MM.1S (cell line): ENCODE measurements at places on chromosomes 7 and 10.

DNA sequence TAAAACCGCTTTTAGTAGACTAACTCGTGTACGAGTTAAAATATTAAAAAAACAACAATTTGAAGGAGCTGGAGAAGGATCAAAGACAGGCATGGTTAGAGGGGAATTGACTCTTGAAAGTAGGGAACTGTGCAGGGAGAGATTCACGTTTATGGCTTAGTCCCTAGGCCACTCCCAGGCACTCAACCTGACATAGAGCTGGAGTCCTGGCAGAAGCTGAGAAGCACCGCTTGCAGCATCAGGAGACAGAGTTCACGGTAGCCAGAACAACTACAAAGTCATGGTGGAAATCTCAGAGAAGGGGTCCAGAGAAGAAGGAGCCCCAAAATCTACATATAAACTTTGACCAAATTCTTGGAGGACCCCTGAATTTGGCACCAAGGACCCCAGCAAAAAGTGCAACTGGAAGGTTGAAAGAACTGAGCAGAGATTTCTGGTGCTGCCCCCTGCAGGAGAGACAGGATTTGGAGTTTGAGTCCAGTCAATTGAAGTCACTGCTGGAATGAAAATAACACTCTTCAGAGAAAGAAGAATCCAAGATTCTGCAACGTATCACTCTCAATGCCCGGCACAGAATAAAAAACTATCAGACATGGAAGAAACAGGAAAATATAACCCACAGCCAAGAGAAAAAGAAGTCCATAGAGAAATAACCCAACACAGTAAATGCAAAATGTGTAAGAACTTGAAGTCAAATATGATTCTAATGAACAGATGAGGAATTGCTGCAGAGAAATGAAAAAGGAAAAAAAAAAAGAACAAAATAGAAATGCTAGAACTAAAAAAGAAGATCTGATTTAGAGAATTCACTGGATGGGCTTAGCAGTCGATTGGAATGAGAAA, 493.3 kb upstream of the PODXL start:
- DNase-seq: peak; percentile 34

DNA sequence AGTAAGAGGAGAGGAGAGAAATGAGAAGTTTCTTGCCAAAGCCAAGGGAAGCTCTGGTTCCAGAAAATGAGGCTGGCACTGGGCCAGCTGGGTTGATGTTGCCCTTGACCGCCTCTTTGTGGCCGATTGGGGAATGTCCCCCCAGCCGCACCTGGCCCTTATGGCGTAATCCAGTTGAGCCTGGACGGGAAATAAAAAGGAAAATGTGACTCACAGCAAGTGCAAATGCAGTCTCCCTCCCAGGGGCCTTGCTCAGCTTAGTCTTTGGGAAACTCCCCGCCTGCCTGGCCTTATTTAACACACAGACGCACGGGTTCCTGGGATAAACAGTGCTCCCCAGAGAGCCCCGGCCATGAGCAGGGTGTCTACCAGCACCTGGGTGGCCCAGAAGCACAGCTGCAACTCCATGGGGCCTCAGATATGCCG, 174.8 kb downstream of the KIAA1217 start:
- peak; percentile 94 for DNase-seq

DNA sequence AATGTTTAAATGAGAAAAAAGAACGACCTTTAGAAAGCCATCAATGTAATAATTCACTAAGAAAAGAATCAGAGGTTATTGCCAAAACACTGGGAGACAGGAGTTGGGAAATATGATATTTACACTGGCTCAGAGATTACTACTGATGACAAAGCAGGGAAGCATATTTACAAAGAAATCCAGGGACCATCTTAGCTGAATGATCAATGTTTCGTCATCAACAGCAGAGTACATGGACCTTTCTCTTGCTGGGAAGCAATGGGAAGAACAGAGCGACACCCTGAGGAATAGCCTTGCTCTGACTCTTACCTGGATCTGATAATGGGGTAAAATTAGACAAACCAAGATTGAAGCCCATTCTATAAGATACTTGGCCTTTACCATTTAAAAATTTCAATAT, 1293.5 kb downstream of the XPNPEP1 start:
- no peak for DNase-seq

GRCh38 chr10:110410329-110411046, 87.2 kb upstream of the DUSP5 start:
- no peak for DNase-seq

DNA sequence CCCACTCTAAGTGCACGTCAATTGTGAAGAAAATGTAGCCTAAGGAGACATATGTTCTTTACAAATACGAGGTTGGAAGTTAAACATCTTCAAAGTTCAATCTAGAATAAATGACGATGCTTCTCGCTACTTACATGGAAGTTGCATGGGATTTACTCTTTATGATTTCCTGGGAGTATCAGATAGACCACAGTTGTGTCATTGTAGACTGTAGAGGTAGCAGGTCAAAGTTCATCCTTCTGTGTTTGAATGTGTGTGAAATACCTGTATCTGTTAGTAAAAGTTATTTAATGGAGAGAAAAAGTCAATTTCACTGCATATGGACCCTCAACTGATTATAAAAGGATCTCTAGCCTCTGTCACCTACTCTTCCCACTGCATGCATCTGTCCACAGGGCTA, 112.6 kb downstream of the C1GALT1 start:
- DNase-seq: no peak

DNA sequence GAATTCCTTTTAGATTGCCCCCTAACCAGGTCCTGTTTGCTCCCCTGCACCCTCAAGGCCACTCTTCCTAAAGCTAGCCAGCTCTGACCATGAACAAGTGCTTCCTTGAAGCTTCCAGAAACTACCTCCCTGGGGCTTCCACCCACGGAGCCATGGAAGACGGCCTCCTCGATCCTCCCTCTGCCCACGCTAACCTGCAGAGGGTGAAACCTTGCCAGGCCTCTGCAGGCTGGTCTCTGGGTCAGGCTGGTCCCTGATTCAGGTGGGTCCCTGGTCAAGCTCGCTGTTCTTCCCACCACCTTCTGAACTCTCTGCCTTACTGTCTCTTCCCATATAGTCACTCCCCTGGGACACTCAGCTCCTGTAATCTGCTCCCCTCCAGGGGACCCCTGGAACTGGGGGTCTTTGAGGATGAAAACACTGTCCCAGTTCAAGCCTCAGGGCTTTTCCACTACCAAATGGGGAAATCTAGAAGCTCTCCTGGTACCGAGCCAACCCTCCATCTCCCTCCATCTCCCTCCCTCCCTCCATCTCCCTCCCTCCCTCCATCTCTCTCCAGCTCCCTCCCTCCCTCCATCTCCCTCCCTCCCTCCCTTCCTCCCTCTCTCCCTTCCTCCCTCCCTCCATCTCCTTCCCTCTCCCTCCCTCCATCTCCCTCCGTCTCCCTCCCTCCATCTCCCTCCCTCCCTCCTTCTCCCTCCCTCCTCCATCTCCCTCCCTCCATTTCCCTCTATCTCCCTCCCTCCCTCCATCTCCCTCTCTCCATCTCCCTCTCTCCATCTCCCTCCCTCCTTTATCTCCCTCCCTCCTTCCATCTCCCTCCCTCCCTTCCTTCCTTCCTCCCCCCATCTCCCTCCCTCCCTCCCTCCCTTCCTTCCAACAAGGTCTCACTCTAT, 2.9 kb downstream of the MLXIPL start:
- no peak for DNase-seq

- no peak for DNase-seq
Observed at GRCh38 chr7:82032901-82033300, 263.1 kb upstream of the HGF start.

DNA sequence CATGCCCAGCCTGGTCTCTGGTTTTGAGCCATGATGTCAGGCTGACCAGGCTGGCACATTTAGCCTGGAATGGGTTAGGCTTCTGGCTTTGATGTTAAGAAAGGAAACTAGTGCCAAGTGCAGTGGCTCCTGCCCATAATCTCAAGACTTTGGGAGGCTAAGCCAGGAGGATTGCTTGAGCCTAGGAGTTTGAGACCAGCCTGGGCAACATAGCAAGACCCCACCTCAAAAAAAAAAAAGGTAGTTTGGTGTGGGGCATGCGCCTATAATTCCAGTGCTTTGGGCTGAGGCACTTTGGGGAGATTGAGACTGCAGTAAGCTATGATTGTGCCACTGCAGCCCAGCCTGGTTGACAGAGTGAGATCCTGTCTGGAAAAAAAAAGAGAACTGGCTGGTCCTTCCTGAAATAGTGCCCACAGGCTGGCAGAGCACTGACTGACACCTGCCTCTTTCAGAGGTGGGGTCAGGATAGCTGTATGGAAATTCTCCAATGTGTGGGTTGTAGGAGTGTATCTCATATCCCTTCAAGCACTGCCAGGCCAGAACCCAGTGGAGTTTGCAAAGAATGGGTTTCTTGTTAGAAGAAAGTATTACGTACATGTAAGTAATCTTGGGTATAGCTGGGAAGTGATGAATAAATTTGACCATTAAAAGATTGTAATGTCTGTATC, 61.3 kb downstream of the KAT6B start:
- DNase-seq: no peak

GRCh38 chr7:136228171-136228570, 251.0 kb upstream of the MTPN start:
- DNase-seq: no peak

- no peak for DNase-seq
Observed at GRCh38 chr10:21260066-21260465, 265.4 kb downstream of the SKIDA1 start.

DNA sequence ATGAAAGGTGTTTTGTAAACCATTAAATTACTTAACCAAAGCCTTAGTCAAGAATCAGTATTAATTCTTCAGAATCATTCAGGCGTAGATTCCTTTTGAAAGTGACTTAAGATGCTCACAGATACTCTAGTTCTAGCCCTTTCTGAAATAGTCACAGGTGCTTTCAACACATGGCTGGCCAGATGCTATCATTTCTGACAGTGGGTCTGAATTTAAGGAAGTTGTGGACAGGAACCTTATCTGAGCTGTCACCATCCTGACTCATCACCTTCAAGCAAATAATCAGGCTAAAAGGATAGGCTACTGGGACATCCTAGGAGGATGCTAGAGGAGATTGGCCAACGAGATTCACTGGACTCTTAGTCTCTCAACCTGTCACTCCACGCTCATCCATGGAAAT, 501.5 kb downstream of the LRMDA start:
- no peak for DNase-seq

- DNase-seq: no peak
Observed at GRCh38 chr7:151553356-151553755, 33.7 kb upstream of the RHEB start.

DNA sequence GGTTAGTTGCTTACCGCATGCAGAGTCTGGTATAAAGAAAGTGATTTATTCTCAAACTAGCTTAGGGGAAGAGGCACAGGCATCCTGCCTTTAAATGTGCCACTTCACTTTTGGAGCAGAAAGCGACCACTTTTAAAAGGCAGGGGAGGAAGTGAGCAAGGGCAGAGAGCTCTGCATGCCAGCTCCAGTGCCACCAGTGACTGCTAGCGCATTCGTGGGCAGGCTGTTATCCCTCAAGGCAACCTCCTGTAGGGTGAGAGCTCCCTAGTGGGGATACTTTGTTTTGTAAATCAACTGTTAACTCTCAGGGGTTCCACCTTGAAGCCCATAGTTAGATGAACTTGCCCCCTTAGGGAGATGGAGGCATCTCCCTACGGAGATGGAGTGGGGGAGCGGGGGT, 29.4 kb upstream of the GRB10 start:
- DNase-seq: no peak

DNA sequence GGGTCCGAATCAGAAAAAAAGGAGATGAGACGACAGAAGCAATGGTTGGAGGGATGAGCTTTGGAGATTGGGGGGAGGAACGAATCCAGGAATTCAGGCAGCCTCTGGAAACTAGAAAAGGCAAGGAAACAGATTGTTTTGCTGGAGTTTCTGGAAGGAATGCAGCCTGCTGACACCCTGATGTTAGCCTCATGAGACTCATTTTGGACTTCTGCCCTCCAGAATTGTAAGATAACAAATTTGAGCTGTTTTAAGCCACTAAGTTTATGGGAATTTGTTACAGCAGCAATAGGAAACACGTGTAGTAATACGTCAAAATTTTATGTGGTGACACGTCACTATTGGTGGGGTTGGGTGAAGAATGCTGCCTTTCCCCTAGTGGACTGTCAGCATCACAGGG, 25.6 kb upstream of the NPS start:
- DNase-seq: no peak

DNA sequence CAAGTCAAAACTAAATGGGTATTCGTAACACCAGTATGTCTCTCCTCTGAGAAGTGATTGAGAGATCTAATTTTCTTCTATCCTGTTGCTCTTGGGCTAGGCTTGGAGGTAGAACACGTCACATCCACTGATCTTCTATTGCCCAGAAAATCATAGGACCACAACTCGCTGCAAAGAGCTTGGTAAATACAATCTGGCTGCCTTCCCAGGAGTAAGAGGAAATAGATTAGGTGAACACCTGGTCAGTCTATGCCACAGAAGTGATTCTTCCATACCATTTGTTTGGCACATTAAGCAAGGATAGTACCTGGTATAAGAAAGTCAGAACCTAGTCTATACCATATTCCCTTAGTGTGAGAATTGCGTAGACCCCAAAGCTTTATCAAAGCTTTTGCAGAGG, 129.3 kb upstream of the PHYHIPL start:
- no peak for DNase-seq

- no peak for DNase-seq
Observed at GRCh38 chr7:91683823-91684222, 196.7 kb downstream of the MTERF1 start.
